H54 (cell line): ENCODE measurements at places on chromosomes 2 and 18.

DNA sequence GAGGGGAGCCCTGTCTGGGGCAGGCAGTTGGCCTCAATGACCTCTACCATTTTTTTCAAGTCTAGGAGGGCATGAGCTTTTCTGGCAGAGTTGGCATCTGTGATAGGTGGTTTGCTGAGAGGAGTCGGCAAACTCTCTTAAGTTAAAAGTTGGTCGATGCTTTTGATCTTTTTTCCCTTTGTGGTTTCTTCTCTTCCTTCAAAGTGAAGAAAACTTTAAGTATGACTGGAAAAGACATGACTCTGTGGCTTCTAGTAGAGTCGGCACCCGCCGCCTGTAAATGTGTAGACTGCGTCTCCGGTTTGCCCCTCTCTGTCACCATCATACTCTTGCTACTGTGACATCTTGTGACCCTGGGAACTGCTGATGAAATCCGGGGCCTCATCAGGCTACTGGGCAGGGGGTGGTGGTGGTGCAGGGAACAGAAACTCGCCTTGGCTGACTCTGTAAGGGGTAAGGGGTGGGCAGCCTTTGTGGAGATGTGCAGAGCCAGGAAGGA is 21.1 kb downstream of the INPP5D start:
- no peak for DNase-seq

GRCh38 chr2:238286551-238286950 is 1.9 kb downstream of the PER2 start:
- DNase-seq: no peak

DNA sequence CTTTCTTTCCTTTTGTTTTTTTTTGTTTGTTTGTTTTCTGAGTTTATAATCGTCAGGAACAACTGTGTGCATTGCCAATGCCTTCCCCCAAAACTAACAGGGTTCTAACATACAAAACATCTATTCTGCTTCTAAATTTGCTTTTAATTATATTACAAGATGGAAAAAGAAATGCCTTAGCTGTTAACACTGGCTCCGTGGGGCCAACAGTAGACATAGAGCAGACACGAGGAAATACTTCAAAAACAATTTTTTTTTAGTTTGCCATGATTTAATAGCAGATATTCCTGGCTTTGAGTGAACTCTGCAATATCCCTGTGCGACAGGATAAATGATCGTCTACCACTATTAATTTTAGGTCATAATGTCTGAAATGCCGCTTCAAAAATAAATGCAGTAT is 153.3 kb upstream of the HNRNPA3 start:
- no peak for DNase-seq

DNA sequence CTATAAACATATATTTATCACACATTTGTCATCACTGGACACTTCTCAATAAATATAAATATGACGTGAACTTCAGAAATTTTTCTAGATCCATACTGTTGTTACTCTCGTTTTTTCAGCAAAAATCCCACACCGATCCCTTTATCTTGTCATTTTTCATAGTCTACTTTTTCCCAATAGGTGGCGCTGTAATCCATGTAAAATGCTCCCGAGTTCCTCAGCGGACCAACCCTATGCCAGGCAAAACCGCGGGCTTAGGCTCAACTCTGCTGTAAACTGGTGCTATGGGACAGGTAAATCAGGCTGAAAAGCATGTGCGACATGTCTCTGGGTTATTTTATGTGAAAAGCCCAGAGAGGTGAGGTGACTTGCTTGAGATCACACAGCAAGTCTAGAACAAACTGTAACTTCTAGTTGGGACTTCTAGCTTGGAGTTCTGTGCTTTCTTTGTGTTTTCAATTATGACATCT is 104.0 kb downstream of the COBLL1 start:
- peak; percentile 12 for DNase-seq

- DNase-seq: no peak
These were observed at the start of gene APCDD1 for GRCh38 chr18:10453806-10454680. Gene APCDD1 (plus strand): TSS chr18:10454635. CDS start chr18:10454982, 347 bp downstream.

DNA sequence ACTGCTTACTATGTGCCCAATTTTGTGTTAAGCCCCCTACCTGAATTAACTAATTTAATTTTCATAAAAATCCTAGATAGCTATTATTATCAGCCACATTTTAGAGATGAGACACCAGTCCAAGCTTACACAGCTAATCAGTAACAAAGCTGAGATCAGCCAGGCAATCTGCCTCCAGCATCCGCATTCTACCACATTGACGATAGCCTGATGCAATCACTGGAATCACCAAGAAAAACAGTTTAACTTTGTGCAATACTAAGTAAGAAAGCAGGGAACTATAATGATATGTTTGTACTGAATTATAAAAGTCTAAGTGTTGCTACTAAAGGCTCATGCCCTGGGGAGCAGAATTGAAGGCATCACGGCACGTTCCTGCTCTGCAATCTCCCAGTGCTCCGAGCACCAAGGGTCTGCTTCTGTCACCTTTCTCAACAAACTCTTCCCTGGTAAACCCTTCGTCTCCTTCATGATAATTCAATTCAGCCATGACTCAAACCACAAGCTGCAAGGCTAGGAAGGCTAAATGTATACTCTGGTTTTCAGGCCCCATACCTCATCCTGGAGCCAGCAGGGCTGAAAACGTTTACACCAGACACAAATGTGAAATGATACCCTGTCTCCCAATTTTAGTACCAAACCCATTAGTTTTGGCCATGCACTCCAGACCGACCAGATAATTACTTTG is 19.4 kb downstream of the KANSL3 start:
- no peak for DNase-seq

GRCh38 chr18:49953391-49953790 is 140.1 kb upstream of the ACAA2 start:
- DNase-seq: no peak

DNA sequence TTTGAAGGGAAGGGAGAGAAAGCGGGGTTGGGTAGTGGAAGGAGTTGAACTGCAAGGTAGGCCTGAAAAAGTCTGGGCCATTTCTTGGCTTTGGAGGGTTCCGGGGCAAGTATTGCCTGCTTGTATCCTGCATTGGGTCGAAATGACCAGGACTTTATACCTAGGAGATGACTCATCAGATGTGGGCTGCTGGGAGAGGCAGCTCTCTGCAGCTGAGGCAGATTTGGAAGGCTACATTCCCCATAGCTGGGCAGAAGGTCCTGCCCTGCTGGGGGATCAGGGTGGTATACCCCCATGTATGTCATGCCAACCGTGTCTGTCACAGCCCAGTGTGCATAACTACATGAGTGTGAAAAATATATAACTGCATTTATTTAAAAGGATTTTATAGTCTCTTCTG is 171.8 kb upstream of the SPRED2 start:
- DNase-seq: peak; percentile 31

DNA sequence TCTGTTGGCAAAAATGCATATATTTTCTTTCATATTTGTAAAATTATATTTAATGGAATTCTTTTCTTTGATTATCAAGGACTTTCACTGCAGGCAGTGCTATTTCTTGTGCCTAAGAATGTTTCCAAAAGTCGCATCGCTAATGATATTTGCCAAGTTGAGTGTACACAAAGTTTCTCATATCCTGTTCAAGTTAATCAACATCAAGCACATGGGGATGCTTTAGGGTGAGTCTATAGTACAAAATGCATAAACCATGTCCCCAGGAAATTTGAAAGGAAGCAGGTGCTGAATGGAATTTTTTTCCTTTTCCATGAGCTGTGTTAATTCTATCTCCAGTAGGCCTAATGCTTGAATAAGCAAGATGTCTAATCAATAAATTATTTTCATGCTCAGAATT is 129.7 kb downstream of the GALNT1 start:
- no peak for DNase-seq

GRCh38 chr18:3151399-3152264 is 68.1 kb downstream of the MYOM1 start:
- peak; percentile 10 for DNase-seq

GRCh38 chr2:232502511-232502910 is 14.9 kb upstream of the ECEL1 start:
- DNase-seq: no peak
